ENCODE measurements at places on chromosomes 1 and 21.

DNA sequence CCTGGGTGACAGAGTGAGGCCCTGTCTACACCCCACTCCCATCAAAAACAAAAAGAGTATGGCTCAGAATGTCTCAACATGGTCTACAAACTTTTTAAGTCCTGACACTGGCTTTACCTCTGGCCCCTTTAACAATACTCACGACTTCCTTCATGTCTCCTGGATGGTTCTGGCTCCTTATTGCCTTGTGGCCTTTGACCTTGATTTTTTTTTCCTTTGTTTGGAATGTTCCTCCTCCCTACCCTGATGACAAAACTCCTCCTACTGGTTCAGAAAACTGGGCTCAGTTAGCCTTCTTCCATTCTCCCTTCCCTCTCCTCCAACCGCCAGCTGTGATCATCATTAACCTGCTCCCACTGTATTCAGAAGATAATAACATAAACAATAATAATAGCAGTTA, 4.6 kb upstream of the SOAT1 start:
- DNase-seq, result no peak

GRCh38 chr21:16363518-16363917, 633.7 kb downstream of the USP25 start:
- DNase-seq, result no peak

DNA sequence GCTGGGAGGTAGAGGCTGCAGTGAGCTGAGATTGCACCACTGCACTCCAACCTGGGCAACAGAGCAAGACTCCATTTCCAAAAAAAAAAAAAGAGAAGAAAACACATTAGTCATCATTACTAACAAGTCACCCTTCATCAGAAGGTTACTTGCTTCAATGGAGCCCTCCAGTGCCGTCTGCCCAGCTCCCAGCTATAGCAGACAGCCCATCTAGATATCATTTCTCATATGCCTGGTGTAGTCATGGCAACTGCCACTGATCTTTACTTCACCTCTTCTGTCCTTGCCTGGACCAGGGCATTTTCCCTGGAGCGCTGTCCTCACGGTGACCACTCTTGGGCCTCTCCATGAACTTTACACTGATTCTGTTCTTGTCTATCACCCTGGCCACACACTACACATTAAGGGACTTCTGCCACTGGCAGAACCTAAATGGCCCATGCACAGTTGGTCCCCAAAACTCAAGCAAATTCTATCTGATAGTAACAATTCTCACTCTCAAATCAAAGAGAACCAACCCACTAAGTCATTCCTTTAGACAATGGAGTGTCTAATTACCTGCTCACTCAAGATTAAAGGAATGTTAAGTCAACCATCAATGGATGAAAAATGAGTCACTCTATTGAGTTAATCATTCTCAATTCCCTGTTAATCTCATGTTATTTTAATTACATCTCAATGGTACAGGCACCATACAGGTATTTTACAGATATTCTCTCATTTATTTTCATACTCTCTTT, 12.9 kb downstream of the GPA33 start:
- no peak for DNase-seq

- peak; percentile 27 for DNase-seq
Measured at GRCh38 chr1:79004916-79005315, 1.6 kb downstream of the ADGRL4 start.

DNA sequence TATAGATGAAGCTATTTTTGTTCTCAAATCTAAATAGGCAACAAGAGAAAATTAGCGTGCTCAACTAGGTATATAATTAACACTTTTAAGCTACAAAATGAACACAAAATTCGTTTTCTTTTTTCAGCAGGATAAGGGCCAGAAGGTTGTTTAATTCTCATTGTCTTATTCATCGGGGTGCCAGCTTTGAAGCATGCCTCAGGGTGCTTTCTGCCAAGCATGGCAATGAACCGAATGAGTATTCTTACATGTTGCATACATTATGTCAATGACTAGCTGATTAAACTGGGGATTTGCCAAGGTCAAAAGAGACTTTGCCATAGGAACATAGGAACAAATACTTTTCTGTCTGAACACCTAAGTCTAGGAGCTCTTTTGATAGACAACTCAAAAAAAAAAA, 102.0 kb upstream of the MAP1LC3C start:
- no peak for DNase-seq

DNA sequence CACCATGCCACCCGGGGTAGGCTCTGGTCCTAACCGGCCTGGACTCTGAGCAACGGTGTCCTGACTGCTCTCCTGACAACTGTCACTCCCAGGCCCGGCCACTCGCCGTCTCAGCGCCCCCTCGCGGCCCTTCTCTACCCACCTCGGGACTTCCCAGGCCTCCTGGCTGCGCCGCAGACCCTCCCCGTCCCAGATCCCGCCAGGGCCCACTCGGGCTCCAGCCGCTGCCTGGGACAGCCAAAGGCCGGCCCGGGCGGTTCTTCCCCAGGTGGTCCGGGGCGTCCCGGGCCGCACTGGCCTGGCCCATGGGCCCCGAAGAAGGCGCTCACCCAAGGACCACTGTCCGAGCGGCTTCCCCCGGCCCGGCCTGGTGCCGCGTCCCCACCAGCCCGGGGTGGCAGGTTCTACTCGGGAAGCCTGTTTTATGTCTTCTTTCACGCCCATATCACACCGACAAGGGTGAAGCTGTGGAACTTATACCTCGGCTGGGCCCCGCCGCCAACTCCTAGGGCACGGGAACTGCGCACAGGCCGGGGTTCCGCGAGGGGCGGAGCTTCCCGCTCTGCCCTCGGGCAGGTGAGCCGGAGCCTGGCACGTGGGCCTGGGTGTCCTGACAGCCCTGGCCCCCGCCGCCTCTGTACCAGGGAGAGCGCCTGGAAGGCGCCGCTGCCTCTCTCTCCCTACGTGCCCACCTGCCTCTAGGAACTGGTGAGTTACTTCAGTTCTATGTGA, 138.3 kb downstream of the TTLL7 start:
- no peak for DNase-seq

DNA sequence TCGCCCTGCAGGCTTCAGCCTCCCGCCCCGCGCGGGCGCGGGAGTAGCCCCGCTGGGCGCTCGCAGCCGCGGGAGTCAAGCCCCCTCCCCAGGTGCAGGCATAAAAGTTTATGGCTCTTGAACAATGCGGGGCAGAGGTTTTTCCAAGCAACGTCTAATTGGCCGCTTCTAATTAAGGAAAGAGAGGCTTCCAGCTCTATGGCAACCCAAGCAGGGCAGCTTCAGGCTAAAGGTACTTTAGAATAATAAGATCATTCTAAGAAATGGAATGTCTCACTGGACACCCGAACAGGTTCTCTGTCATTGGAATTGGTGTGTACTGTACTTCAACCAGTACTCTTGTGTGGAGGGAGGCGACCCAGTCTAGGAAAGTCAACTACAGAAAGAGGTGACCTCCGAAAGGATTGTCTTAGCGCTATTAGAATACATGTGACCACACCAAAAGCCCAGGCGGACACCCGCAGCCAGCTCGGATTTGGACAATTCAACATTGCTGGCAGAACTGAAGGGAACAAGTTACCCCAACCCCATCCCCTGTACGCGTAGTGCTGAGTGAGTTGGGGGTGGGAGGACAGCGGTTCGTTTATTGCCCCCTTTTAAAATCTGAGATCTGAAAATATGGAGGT, 12.5 kb downstream of the NR5A2 start:
- no peak for DNase-seq

DNA sequence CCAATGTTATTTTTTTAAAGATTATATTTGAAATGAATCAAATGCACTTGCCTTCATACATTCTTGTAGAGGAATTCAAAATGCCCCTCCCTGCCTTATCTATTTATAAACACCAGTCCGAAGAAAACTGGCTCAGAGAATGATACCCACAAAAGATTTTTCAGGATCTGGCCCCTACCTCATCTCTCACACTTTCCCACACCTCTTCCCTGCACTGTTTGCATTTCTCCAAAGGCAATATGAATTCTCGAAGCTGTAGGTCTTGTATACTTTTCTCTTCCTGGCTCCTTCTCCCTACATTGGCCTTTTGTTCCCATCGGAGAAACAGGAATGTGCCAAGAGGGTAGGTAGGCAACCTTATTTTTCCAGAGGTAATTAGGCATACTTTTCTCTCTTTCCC, 12.0 kb upstream of the CCDC190 start:
- DNase-seq, result peak; percentile 82

- no peak for DNase-seq
Measured at GRCh38 chr1:42738678-42739226, 1.3 kb downstream of the CLDN19 start.

DNA sequence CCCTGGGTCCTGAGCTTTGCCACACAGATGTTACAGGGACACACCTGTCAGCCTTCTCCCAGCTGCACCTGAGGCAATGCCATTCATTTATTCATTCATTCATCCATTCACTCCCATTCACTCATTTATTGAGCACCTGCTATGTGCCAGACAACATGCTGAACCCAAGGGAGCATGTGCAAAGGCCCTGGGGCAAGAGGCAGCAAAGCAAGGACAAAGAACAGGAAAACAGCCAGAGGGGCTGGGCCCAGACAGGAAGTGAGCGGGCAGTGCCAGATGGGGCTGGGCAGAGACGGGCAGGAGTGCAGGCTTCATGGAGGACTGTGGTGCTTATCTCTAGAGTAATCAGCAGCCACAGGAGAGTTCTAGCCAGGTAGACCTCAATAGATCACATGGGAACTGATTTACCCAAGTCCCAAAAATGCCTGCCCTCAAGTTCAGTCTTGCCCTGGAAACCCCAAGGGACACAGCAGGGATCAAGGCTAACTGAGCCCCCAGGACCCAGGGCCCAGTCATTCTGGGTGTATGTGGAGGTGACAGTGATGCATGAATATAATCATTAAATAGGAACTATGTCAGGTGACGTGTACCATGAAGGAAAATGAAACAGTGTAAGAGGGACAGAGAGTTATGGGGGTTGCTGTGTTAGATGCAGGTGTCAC, 530.3 kb downstream of the MATN1 start:
- DNase-seq, result no peak

- no peak for DNase-seq
Measured at GRCh38 chr1:32984090-32984454, 19.5 kb upstream of the RNF19B start.

Data from fibroblast of the aortic adventitia (primary cell).